ENCODE measurements at places on chromosomes 6 and 20.

GRCh38 chr20:1835186-1836035 lies 59.8 kb upstream of the SIRPA start:
- H3K4me1 ChIP-seq: no peaks in the 10 kb centered on the region
- H3K36me3 ChIP-seq: no peaks in the 10 kb centered on the region
- H3K27ac ChIP-seq: no peak overlapping the region
- peaks cover 4% of the 10 kb centered on the region for H3K27me3 ChIP-seq
- no peak for DNase-seq

- peaks cover 53% of the 10 kb centered on the region for H3K27me3 ChIP-seq
- no peak overlapping the region for H3K27ac ChIP-seq
- no peak overlapping the region for H3K4me3 ChIP-seq
- no peaks in the 10 kb centered on the region for H3K4me1 ChIP-seq
- DNase-seq: no peak
These were observed 83.1 kb upstream of the TOX2 start for GRCh38 chr20:43831481-43832065.

- H3K36me3 ChIP-seq: no peaks in the 10 kb centered on the region
- peaks cover 26% of the 10 kb centered on the region for H3K4me1 ChIP-seq
- no peak overlapping the region for H3K4me3 ChIP-seq
- no peak for DNase-seq
- no peaks in the 10 kb centered on the region for H3K27me3 ChIP-seq
These were observed 15.4 kb upstream of the ERVFRD-1 start for GRCh38 chr6:11126876-11127275.

DNA sequence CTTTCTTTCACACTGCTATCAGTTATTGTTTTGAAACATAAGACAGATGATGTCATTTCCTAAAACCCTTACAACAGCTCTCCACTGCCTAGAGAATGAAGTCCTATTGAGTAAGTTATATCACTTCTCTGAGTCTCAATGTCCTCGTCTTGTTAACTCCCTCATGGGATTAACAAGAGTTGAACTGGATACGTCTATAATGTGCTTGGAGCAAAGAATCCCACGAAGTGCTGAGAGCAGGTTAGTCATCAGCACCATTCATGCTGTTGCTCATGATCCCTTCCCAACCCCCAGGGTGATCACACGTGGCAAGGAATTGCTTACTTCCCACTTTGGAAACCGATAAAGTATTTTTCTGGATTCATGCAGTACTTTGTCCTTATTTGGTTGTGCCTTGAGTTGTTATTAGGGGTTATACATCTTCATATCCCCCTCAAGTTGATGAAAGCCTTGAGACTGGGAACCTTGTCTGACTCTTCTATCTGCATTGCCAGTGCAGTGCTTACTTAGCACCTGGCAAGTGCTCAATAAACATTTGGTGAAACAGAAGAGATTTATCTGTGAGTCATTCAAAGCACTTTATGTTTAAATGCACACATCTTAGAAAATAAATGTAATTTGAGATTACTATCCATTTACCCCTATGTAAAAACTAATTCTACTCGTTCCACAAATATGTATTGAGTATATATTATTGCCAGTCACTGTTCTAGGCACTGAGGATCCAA lies 487.5 kb downstream of the EPM2A start:
- no peaks in the 10 kb centered on the region for H3K4me1 ChIP-seq
- no peaks in the 10 kb centered on the region for H3K27me3 ChIP-seq
- DNase-seq: no peak
- H3K36me3 ChIP-seq: no peaks in the 10 kb centered on the region

- no peaks in the 10 kb centered on the region for H3K27me3 ChIP-seq
- H3K4me1 ChIP-seq: peaks cover 33% of the 10 kb centered on the region
- no peaks in the 10 kb centered on the region for H3K36me3 ChIP-seq
- no peak overlapping the region for H3K4me3 ChIP-seq
These were observed 14.4 kb downstream of the CYB5R4 start for GRCh38 chr6:83873869-83874268.

DNA sequence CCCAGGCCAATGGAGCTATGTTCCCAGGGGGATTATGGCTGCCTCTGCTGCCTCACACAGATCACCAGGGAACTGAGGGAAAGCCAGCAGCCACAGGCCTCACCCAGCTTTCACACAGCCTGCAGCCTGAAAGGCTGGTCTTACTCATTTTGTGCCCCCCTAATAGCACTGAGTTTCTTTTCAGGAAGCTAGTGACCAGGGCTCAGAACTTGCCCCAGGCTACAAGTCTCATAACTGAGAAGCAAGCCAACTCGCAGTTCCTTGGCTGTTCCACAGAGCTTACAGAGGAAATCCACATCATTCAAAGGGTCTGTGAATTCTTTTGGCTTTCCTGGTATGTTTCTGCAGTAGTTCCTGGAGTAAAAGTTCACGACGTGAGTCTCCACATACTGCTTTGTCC lies 524.8 kb upstream of the GJE1 start:
- no peak overlapping the region for H3K4me3 ChIP-seq
- no peaks in the 10 kb centered on the region for H3K36me3 ChIP-seq
- H3K27me3 ChIP-seq: no peaks in the 10 kb centered on the region
- no peak for DNase-seq
- no peak overlapping the region for H3K27ac ChIP-seq
- no peaks in the 10 kb centered on the region for H3K4me1 ChIP-seq

DNA sequence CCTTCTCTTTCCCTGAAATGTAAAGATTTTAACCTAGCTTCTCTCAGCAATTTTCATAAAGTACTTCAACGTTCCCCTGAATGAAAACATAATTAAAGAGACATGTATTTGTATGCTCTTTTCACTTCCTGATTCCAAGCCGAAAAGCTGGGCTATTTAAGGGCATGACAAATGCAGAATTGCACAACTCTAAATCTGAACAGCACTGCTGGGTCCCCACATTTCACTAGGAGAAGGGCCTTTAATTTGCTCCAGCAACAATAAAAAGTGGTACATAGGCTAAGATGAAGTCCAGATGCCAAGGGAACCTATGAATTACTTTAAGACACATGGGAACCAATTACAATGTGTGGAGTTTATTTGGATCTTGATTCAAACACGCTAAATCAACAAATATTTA lies 42.0 kb downstream of the IRAK1BP1 start:
- peaks cover 11% of the 10 kb centered on the region for H3K4me1 ChIP-seq
- H3K36me3 ChIP-seq: peaks cover 13% of the 10 kb centered on the region
- no peak overlapping the region for H3K4me3 ChIP-seq
- no peak for DNase-seq
- peaks cover 30% of the 10 kb centered on the region for H3K27me3 ChIP-seq

- no peak overlapping the region for H3K4me3 ChIP-seq
- DNase-seq: no peak
- H3K27ac ChIP-seq: no peak overlapping the region
- H3K36me3 ChIP-seq: no peaks in the 10 kb centered on the region
- H3K4me1 ChIP-seq: no peaks in the 10 kb centered on the region
These were observed 22.7 kb upstream of the FRMD1 start for GRCh38 chr6:168101590-168102314.

DNA sequence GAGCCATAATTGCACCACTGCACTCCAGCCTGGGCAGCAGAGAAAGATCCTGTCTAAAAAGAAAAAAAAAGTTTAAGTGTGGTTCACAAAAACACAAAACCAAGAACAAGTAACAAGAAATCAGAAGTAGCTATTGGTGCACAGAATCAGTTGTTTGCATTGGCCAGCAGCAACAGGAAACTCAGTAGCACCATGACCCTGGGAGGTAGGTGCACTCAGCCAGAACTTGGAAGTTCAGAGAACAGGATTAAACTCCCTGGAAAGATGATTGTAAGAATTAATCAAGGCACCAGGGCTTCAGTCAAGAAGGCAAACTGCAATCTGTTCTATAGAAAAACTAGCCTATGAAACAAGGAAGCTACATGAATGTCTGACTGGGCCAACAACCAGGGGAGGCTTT lies 267.9 kb downstream of the COL12A1 start:
- no peaks in the 10 kb centered on the region for H3K36me3 ChIP-seq
- H3K27ac ChIP-seq: no peak overlapping the region
- no peak overlapping the region for H3K4me3 ChIP-seq
- no peak for DNase-seq
- H3K27me3 ChIP-seq: no peaks in the 10 kb centered on the region
- no peaks in the 10 kb centered on the region for H3K4me1 ChIP-seq

DNA sequence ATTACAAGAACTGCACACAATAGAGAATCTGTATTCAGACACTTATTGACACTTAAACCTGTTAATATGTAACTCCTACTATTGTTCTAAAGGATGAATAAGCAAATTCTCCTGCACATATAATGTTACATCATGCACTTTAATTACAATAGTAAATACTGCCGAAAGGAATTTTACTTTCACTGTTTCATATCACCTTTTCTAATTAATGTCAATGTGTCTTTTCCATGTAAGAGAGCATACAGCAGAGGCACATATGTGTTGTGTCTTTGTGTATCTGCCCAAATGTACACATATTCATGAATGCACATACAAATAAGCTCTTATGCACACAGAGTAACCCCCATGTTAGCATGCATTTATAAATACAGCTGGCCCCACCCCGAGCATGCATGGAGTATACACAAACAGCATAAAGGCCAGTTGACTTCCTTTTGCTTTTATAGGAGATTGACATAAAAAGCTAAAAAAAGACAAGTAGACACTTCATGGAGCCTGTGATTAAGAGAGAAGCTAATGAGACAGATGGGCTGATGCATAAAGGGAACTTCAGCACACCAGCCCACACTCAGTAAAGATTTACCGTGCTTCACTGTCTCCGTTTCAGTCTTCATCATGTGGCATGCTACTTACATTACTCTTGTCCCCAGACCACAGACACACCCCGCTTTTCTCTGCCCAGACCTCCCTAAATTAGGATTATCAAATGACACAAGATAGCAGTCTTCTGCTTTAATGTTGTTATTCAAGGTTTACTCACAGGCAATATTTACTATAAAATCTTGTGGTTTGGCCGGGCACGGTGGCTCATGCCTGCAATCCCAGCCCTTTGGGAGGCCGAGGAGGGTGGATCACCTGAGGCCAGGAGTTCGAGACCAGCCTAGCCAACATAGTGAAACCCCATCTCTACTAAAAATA lies 184.6 kb downstream of the ATXN1 start:
- H3K27me3 ChIP-seq: no peaks in the 10 kb centered on the region
- peaks cover under 1% of the 10 kb centered on the region for H3K36me3 ChIP-seq
- no peak overlapping the region for H3K4me3 ChIP-seq
- H3K27ac ChIP-seq: no peak overlapping the region
- H3K4me1 ChIP-seq: peaks cover 12% of the 10 kb centered on the region
- DNase-seq: no peak

DNA sequence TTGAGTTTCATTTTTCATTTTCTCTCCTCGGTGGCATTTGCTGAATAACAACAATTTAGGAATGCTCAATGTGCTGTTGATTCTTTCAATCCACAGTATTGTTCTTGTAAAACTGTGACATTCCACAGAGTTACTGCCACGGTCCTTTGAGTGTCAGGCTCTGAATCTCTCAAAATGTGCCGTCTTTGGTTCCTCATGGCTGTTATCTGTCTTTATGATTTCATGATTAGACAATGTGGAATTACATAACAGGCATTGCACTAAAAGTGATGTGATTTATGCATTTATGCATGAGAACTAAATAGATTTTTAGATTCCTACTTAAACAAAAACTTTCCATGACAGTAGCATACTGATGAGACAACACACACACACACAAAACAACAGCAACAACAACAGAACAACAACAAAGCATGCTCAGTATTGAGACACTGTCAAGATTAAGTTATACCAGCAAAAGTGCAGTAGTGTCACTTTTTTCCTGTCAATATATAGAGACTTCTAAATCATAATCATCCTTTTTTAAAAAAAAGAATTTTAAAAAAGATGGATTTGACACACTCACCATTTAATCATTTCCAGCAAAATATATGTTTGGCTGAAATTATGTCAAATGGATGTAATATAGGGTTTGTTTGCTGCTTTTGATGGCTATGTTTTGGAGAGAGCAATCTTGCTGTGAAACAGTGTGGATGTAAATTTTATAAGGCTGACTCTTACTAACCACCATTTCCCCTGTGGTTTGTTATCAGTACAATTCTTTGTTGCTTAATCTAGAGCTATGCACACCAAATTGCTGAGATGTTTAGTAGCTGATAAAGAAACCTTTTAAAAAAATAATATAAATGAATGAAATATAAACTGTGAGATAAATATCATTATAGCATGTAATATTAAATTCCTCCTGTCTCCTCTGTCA lies 88.1 kb downstream of the SNAP25 start:
- peak overlapping the region; percentile 41 for H3K4me3 ChIP-seq
- H3K27ac ChIP-seq: no peak overlapping the region
- peaks cover 29% of the 10 kb centered on the region for H3K4me1 ChIP-seq
- DNase-seq: no peak
- peaks cover 25% of the 10 kb centered on the region for H3K27me3 ChIP-seq
- H3K36me3 ChIP-seq: peaks cover 7% of the 10 kb centered on the region

- no peaks in the 10 kb centered on the region for H3K4me1 ChIP-seq
- no peaks in the 10 kb centered on the region for H3K27me3 ChIP-seq
- no peak overlapping the region for H3K4me3 ChIP-seq
- H3K36me3 ChIP-seq: no peaks in the 10 kb centered on the region
- no peak overlapping the region for H3K27ac ChIP-seq
These were observed 58.8 kb downstream of the FKBP5 start for GRCh38 chr6:35629876-35630378.

GRCh38 chr6:26223228-26223627 lies 136.0 kb downstream of the HFE start:
- no peaks in the 10 kb centered on the region for H3K27me3 ChIP-seq
- DNase-seq: no peak
- no peaks in the 10 kb centered on the region for H3K36me3 ChIP-seq
- H3K4me1 ChIP-seq: peaks cover 6% of the 10 kb centered on the region
- H3K4me3 ChIP-seq: no peak overlapping the region

- peaks cover 10% of the 10 kb centered on the region for H3K27me3 ChIP-seq
- H3K4me3 ChIP-seq: no peak overlapping the region
- no peaks in the 10 kb centered on the region for H3K36me3 ChIP-seq
- H3K4me1 ChIP-seq: no peaks in the 10 kb centered on the region
- no peak for DNase-seq
These were observed 88.9 kb upstream of the NT5E start for GRCh38 chr6:85360794-85361642.

GRCh38 chr6:119539066-119539746 lies 189.6 kb upstream of the MAN1A1 start:
- peaks cover 4% of the 10 kb centered on the region for H3K27me3 ChIP-seq
- no peak for DNase-seq
- no peak overlapping the region for H3K27ac ChIP-seq
- no peaks in the 10 kb centered on the region for H3K36me3 ChIP-seq
- no peaks in the 10 kb centered on the region for H3K4me1 ChIP-seq

Data from natural killer cell treated with Interleukin-12 subunit alpha and Interleukin-12 subunit beta and Interleukin-15 and Interleukin-18, amount 100 ng/mL, for 72 hours (primary cell).